ENCODE measurements at places on chromosomes 11 and 22.

- no peaks in the 10 kb centered on the region for H3K27me3 ChIP-seq
- H3K4me3 ChIP-seq, result no peak overlapping the region
- no peak overlapping the region for H3K27ac ChIP-seq
- no peak for DNase-seq
- H3K4me1 ChIP-seq, result peaks cover 6% of the 10 kb centered on the region
- H3K36me3 ChIP-seq, result no peaks in the 10 kb centered on the region
Measured at GRCh38 chr11:95142431-95142830, 52.8 kb downstream of the ENDOD1 start.

- no peaks in the 10 kb centered on the region for H3K4me1 ChIP-seq
- no peak overlapping the region for H3K4me3 ChIP-seq
- no peak for DNase-seq
- peaks cover 3% of the 10 kb centered on the region for H3K27me3 ChIP-seq
Measured at GRCh38 chr11:44335052-44335760, 25.3 kb upstream of the ALX4 start.

GRCh38 chr11:113147249-113147648, 167.1 kb upstream of the TTC12 start:
- H3K27me3 ChIP-seq, result no peaks in the 10 kb centered on the region
- no peak overlapping the region for H3K27ac ChIP-seq
- no peaks in the 10 kb centered on the region for H3K4me1 ChIP-seq

- no peaks in the 10 kb centered on the region for H3K27me3 ChIP-seq
- no peaks in the 10 kb centered on the region for H3K4me1 ChIP-seq
- no peaks in the 10 kb centered on the region for H3K36me3 ChIP-seq
- no peak overlapping the region for H3K4me3 ChIP-seq
Measured at GRCh38 chr11:70699294-70700221, 301.2 kb downstream of the CTTN start.

- DNase-seq, result peak; percentile 94
- no peaks in the 10 kb centered on the region for H3K36me3 ChIP-seq
- peaks cover 12% of the 10 kb centered on the region for H3K4me1 ChIP-seq
- no peaks in the 10 kb centered on the region for H3K27me3 ChIP-seq
Measured at GRCh38 chr11:3104051-3104714, 47.0 kb upstream of the CARS1 start.

DNA sequence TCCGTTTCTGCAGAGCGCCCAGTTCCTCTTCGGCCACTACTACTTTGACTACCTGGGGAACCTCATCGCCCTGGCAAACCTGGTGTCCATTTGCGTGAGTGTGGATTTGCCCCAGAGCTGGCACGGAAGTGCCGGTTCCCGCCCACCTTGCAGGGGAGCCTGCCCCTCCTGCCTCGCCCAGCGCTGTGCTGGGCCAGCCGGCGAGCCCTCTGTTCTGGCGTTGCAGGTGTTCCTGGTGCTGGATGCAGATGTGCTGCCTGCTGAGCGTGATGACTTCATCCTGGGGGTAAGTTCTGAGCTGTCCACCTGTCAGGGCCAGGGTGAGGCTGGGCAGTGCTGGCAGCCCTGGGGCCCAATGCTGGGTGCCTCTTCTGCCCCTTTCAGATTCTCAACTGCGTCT, 29.8 kb downstream of the TPCN2 start:
- no peak for DNase-seq
- H3K27me3 ChIP-seq, result no peaks in the 10 kb centered on the region
- peaks cover 20% of the 10 kb centered on the region for H3K4me1 ChIP-seq
- no peak overlapping the region for H3K27ac ChIP-seq
- H3K36me3 ChIP-seq, result no peaks in the 10 kb centered on the region

DNA sequence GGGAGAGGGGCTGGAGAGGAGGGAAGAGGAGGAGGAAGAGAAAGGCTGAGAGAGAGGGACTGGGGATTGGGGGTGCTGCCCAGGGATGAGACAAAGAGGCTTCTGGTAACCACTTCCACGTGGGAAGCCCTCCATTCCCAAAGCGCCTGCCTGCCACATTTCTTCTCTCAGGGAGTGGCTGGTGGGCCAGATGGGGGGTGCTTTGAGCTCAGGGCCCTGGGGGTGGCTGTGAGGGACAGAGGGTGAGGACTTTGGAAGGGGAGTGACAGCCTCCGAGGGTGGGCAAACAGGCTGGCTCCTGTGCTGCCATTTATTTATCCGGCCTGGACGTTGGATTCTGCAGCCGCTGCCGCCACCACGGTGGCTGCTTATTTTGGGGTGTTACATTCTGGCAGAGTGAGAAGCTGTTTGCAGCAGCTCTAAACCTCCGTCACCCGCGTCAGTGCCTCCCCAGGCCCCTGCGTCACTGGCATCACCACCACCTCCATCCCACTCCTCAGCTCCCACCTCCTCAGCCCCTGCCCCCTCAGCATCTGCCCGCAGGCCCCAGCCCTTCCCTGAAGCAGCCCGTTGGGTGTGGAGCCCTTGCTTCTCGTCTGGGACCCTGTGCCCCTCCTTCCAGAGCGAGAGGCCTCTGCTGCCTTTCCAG, 1.6 kb downstream of the RTN4RL2 start:
- no peak for DNase-seq
- no peak overlapping the region for H3K27ac ChIP-seq

DNA sequence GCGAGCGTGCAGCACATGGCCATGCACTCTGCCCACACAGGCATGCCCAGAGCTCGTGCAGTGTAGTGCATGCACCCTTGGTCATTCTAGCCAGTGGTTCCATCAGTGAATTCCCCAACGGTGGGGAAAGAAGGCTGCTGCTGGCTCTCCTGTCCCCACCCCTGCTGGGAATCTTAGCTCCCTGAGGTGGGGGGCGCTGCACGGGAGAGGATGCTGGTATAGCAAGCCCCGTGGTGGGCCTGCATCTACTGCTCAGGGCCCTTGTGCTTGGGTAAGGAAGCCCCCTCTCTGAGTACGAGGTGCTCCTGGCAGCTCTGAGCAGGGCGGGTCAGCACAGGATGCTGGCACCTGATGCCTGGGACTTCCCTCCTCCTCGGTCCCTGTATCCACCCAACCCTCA, 18.5 kb upstream of the BAIAP2L2 start:
- no peak for DNase-seq
- H3K27me3 ChIP-seq, result no peaks in the 10 kb centered on the region
- H3K4me1 ChIP-seq, result no peaks in the 10 kb centered on the region
- no peak overlapping the region for H3K27ac ChIP-seq
- H3K36me3 ChIP-seq, result no peaks in the 10 kb centered on the region

DNA sequence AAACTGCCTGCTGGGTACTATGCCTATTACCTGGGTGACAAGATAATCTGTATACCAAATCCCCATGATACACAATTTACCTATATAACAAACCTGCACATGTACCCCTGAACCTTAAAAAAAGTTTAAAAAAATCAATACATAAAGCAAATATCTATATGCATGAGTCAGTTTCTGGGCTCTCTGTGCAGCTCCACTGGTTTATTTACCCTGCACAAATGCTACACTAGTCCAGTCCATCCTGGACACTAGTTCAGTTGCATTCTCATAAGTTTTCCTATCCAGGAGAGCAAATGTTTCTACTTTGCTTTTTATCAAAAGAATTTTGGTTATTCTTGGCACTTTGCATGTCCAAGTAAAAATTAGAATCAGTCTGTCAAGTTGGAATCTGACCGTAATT, 99.8 kb upstream of the OLFML1 start:
- no peak for DNase-seq
- no peaks in the 10 kb centered on the region for H3K27me3 ChIP-seq
- H3K27ac ChIP-seq, result no peak overlapping the region
- no peak overlapping the region for H3K4me3 ChIP-seq
- no peaks in the 10 kb centered on the region for H3K4me1 ChIP-seq

DNA sequence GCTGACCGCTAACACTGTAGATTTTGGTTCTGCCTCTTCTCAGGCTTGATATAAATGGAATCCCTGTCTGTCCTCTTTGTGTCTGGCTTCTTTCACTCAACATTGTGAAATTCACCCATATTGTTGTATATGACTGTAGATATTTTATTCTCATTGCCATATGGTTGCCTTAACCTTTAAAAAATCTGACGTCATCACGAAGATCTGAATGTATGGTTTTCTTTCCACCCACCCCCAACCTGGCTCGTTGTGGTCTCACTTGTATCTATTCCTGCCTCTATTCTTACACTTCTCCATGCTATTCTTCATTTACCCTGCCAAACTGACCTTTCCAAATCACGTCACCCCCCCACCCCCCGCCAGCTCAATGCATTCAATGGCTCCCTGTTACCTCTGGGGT, 21.9 kb upstream of the C22orf42 start:
- no peak for DNase-seq
- no peaks in the 10 kb centered on the region for H3K4me1 ChIP-seq
- H3K4me3 ChIP-seq, result no peak overlapping the region
- H3K36me3 ChIP-seq, result no peaks in the 10 kb centered on the region

DNA sequence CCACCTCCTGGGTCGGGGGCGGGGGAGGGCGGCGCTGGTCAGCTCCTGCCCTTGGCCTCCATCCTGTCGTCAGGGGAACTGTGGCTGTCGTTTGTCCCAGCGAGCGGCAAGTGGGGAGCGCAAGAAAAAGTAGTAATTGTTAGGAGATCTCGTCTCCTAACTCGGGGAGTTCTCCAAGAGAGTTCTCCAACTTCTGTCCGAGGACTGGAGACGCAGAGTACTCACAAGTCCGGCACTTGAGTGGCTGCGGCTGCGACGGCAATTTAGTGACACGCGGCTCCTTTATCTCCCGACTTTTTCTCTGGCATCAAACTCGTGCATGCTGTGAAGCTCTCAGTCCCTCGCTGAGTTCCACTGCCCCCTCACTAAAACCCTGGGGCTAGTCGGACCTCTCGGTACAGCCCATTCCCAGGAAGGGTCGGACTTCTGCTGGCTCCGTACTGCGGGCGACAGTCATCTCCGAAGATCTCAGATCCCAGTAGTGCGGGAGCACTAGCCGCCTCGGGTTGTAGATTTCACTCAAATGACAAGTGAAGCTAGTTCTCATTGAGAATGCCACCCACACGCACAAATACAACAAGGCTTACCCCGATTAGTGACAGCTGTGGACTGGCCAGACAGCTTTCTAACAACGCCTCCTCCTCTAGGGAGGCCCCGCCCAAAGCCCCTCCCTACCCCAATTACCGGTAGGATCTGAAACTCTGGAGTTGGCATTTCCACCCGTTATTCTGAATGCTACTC, at the start of gene PGR:
Gene PGR, minus strand, starts transcription at position 611 of the 741 bp plus-strand sequence. CDS start 743 bp downstream, outside the sequence.
- peak within 1 kb of the TSS; percentile 93 for H3K27ac ChIP-seq
- no peaks in the 10 kb centered on the region for H3K4me1 ChIP-seq
- H3K4me3 ChIP-seq, result peak within 1 kb of the TSS; percentile 78
- no peaks in the 10 kb centered on the region for H3K27me3 ChIP-seq
- DNase-seq, result no peak
- no peaks in the 10 kb centered on the region for H3K36me3 ChIP-seq

DNA sequence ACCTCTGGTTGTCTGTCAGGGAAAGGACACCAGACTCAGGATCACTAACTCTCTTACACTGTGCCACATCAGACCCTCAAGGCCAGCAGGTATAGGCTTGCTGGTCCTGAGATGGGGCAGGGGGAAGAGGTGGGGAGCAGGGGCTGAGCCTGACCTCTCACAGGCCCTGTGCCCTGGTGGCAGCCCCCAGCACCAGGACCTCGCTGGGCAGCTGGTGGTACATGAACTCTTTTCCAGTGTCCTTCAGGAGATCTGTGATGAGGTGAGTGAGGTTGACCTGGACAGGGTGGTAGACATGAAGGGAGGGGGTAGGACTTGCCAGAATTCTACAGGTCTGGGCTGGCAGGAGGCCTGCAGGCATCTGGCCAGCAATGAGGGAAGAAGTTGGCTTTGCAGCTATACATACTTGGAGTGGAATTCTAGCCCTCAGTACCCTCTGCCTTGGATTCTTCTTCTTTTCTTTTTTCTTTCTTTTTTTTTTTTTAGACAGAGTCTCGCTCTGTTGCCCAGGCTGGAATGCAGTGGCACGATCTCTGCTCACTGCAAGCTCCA, 1.4 kb downstream of the NUDT22 start:
- DNase-seq, result no peak
- H3K4me1 ChIP-seq, result peaks cover 71% of the 10 kb centered on the region
- H3K36me3 ChIP-seq, result no peaks in the 10 kb centered on the region

- H3K4me1 ChIP-seq, result no peaks in the 10 kb centered on the region
- H3K27ac ChIP-seq, result no peak overlapping the region
- DNase-seq, result no peak
- H3K27me3 ChIP-seq, result no peaks in the 10 kb centered on the region
Measured at GRCh38 chr11:128042290-128042751, 545.0 kb downstream of the ETS1 start.

DNA sequence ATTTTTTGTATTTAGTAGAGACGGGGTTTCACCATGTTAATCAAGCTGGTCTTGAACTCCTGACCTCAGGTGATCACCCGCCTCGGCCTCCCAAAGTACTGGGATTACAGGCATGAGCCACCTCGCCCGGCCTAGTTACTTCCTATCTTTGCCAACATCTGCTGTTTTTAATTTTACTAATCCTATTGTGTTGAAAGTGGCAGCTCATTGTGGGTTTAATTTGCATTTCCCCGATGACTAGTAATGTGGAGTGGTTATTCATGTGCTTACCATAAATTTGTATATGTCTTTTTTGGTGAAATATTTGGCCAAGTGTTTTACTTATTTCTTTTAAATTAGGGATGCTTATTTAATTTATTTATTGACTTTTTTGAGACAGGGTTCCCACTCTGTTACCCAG, 74.2 kb upstream of the SLC25A18 start:
- no peaks in the 10 kb centered on the region for H3K27me3 ChIP-seq
- no peak overlapping the region for H3K27ac ChIP-seq
- no peak for DNase-seq
- H3K4me3 ChIP-seq, result no peak overlapping the region

DNA sequence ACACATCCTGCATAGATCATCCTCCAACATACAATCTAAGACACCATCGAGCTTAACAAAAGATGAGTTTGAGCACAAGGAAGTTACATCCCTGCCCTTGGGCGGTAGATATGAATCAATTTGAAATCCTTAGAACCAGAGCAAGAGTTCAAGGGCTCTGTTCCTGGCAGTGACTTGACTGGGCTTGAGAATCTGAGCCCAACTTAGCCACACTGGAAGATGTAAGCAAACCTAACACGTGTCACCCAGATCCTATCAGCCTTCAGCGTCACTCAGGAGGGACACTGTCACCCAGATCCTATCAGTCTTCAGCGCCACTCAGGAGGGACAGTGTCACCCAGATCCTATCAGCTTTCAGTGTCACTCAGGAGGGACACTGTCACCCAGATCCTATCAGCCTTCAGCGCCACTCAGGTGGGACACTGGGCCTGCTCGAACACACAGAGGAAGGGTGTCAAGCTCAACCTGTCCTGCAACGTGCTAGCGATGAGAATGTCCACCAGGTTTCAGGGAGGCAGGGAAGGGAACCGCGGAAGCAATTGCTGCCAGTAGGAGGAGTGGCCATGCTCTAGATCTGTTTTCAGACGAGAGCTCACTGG, 32.8 kb upstream of the CTSD start:
- H3K4me1 ChIP-seq, result peaks cover 3% of the 10 kb centered on the region
- H3K4me3 ChIP-seq, result no peak overlapping the region
- no peak overlapping the region for H3K27ac ChIP-seq
- H3K27me3 ChIP-seq, result no peaks in the 10 kb centered on the region

Measured in vagina (tissue), 2 donors.